ENCODE measurements at places on chromosomes 1 and 21.

DNA sequence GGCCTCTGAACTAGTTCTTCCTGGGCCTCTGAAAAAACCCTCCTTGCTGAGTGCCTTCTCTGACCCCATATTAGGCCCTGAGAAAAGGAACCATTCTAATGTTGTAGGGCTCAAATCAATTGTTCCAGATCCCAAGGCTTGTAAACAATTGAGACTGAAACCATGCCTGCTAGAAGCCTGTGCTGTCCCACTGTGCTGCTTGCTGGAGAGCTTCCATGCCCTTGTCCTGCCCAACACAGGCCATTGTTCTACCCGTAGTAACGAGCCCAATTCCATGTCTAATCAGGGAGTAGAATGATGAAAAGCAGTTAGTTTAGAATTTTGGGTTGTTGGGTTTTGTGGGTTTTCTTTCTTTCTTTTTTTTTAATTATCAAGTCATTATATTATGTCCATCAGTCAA lies 47.4 kb downstream of the ZNF281 start:
- no peaks in the 10 kb centered on the region for H3K27me3 ChIP-seq
- no peaks in the 10 kb centered on the region for H3K36me3 ChIP-seq
- no peak overlapping the region for H3K27ac ChIP-seq
- H3K4me3 ChIP-seq = no peak overlapping the region

DNA sequence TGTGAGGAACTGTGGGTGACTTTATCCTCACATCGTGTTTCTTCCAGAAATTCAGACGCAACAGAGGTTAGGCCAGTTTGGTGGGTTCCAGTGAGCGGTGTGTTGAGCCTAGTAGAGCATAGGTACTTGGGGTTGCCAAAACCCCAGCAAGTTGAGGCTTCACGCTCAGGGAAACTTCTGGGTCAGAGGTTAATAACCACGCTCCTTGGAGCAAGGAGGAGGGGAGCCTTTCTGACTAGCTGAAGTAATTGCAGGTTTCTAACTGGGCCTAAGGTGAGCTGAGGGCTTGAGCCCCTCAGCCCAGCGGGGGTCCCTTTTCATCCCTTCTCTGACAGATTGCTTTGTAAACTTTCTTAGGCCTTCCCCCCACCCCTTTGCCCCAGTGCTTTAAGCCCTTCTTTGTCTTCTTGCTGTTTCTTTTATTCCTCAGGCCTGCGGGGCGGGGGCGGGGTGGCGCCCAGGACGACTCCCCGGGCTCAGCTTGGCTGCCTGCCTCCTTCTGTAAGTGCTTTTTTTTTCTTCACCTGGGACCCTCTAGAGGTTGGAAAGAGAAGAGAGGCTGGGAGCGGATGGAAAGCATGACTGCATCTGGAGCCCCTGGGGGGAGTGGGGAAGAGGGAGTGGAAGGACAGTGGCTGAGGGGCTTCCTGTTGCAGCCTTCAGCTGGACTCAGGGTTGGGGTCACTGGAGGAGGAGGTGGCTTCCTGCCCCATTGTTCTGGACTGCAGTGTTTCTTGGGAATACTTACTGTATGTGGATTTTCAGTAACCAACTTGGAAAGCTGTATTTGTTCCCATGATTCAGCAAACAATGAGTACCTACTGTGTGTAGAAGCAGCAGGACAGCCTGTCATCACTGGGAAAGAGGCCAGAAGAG lies 1.3 kb upstream of the ZNF436 start:
- H3K27me3 ChIP-seq = no peaks in the 10 kb centered on the region
- H3K36me3 ChIP-seq = peaks cover 3% of the 10 kb centered on the region
- H3K4me1 ChIP-seq = peaks cover 29% of the 10 kb centered on the region
- no peak overlapping the region for H3K27ac ChIP-seq
- no peak for DNase-seq

DNA sequence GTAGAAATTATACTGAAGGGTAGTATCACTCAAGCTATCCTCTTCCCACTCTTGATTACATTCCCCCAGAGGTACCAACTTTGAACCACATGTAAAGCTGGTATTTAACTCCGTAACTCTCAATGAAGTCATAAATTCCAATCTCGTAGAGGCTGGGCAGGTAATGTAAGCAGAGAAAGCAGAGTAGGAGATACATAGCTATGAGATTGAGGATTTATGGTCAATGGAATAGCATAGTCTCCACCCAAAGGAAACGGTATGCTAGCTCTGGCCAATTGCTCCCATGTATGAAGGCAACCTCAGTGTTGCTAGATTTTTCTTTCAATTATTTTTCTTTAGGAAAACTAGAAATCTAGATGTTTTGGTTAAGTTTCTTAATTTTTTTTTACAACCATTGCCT lies 163.1 kb upstream of the NRIP1 start:
- H3K36me3 ChIP-seq = no peaks in the 10 kb centered on the region
- DNase-seq = no peak
- H3K27me3 ChIP-seq = no peaks in the 10 kb centered on the region
- H3K27ac ChIP-seq = no peak overlapping the region
- H3K4me1 ChIP-seq = no peaks in the 10 kb centered on the region
- no peak overlapping the region for H3K4me3 ChIP-seq

GRCh38 chr1:155379631-155380090 lies 59.0 kb downstream of the RUSC1 start:
- no peak overlapping the region for H3K4me3 ChIP-seq
- H3K36me3 ChIP-seq = peaks cover 59% of the 10 kb centered on the region
- H3K27me3 ChIP-seq = no peaks in the 10 kb centered on the region

DNA sequence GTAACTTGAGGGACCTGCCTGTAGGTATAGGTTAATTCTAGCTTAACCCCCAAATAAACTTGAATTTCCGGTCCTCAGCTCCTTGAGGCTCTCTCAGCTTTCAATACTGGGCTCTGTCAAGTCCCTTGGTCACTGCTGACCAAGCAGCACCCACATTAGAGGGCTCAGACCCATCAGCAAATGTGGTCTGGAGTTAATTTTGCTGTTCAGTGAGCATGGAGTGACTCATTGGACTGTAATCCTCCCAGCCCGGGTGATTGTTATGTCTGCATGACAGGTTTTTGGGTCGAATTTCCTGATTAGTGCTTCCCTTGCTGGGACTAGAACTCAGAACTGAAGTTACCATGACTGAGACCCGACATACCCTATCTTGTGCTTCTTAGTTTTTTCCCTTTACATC lies 130.6 kb downstream of the URB2 start:
- H3K27me3 ChIP-seq = no peaks in the 10 kb centered on the region
- no peak overlapping the region for H3K27ac ChIP-seq
- H3K4me1 ChIP-seq = peaks cover 5% of the 10 kb centered on the region
- no peaks in the 10 kb centered on the region for H3K36me3 ChIP-seq

GRCh38 chr1:71037829-71038620 lies 9.6 kb downstream of the PTGER3 start:
- peaks cover 6% of the 10 kb centered on the region for H3K27me3 ChIP-seq
- H3K27ac ChIP-seq = no peak overlapping the region
- H3K4me3 ChIP-seq = no peak overlapping the region
- H3K36me3 ChIP-seq = no peaks in the 10 kb centered on the region
- DNase-seq = no peak

GRCh38 chr21:14737922-14738321 lies 191.8 kb upstream of the SAMSN1 start:
- H3K4me1 ChIP-seq = no peaks in the 10 kb centered on the region
- H3K27ac ChIP-seq = no peak overlapping the region
- H3K36me3 ChIP-seq = no peaks in the 10 kb centered on the region
- DNase-seq = peak; percentile 31
- H3K27me3 ChIP-seq = no peaks in the 10 kb centered on the region
- H3K4me3 ChIP-seq = no peak overlapping the region

DNA sequence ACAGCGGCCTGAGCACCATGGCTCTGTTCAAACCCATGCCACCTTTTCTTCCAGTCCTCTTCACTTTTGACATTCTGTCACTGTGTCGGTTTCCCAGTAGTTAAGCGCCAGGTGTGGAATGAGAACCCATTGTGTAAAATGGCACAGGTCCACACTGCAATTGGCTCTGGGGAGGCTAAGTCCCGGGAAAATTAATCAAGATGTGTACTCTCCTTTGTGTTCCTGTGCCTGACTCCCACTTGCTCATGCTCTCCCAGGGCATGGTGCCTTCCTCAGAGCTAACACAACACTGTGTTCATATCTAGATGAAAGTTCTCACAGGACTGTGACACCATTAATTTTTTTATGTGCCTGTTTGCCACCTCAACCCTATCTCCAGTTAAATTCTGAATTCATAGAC lies 59.0 kb upstream of the BTG3 start:
- no peak overlapping the region for H3K4me3 ChIP-seq
- H3K4me1 ChIP-seq = no peaks in the 10 kb centered on the region
- H3K27ac ChIP-seq = no peak overlapping the region
- no peak for DNase-seq
- no peaks in the 10 kb centered on the region for H3K36me3 ChIP-seq

DNA sequence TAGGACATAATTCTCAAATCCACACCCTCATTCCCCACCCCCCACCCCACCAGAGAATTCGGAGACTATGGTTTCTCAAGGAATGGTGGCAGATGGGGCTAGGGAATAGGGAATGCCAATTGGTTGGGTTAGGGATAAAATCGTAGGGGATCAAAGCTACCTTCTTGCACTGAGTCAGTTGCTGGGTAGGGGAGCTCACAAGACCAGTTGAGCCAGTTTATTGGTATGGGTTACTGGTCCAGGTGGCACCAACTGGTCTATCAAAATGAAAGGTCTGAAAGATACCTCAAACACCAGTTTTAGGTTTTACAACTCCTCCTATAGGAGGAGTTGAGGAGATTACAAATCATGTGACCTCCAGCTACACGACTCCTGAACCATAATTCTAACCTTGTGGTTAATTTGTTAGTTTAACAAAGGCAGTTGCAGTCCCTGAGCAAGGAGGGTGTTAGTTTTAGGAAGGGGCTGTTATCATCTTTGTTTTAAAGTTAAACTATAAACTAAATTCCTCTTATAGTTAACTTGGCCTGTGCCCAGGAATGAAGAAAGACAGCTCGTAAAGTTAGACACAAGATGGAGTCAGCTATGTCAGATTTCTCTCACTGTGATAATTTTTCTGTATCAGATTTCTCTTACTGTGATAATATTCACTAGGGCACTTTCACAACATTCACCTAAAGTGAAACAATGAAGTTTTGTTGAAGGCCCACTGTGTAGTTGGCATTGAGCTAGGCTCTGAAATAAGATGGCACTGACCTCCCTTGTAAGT lies 2.5 kb downstream of the SHISAL2A start:
- H3K27me3 ChIP-seq = no peaks in the 10 kb centered on the region
- peaks cover 8% of the 10 kb centered on the region for H3K36me3 ChIP-seq
- peaks cover 89% of the 10 kb centered on the region for H3K4me1 ChIP-seq
- no peak overlapping the region for H3K4me3 ChIP-seq
- H3K27ac ChIP-seq = peak overlapping the region; percentile 76

DNA sequence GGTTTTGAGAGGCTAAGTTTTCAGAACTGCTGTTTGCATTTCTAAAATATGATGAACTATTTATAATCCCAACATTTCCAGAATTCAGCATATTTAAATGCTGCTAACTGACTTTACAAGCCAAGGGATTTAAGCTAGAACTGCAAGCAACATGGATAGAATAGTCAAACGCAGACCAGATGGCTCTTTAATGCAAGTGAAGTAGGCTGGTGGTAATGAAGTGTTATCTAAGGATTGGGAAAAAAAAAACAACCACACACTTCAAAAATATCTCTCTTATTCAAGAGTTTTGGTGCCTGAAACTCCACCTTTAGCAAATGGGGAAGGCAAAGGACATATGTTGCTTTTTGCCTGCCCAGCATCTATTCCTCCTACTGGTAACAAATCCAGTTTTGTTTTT lies 20.9 kb upstream of the SSX2IP start:
- no peak for DNase-seq
- no peak overlapping the region for H3K27ac ChIP-seq
- H3K36me3 ChIP-seq = no peaks in the 10 kb centered on the region
- H3K27me3 ChIP-seq = no peaks in the 10 kb centered on the region

- H3K27ac ChIP-seq = no peak overlapping the region
- H3K36me3 ChIP-seq = peaks cover 68% of the 10 kb centered on the region
- no peak for DNase-seq
- H3K27me3 ChIP-seq = no peaks in the 10 kb centered on the region
Measured at GRCh38 chr1:150156868-150157603, 7.3 kb downstream of the PLEKHO1 start.

GRCh38 chr1:111739925-111740765 lies 950 bp upstream of the INKA2 start:
- no peaks in the 10 kb centered on the region for H3K36me3 ChIP-seq
- H3K27me3 ChIP-seq = peaks cover 36% of the 10 kb centered on the region
- DNase-seq = no peak
- no peak overlapping the region for H3K27ac ChIP-seq
- peaks cover 30% of the 10 kb centered on the region for H3K4me1 ChIP-seq

GRCh38 chr1:204971517-204972336 lies 71.3 kb upstream of the CNTN2 start:
- H3K27me3 ChIP-seq = peaks cover 3% of the 10 kb centered on the region
- H3K27ac ChIP-seq = no peak overlapping the region
- no peak for DNase-seq
- H3K4me1 ChIP-seq = no peaks in the 10 kb centered on the region

DNA sequence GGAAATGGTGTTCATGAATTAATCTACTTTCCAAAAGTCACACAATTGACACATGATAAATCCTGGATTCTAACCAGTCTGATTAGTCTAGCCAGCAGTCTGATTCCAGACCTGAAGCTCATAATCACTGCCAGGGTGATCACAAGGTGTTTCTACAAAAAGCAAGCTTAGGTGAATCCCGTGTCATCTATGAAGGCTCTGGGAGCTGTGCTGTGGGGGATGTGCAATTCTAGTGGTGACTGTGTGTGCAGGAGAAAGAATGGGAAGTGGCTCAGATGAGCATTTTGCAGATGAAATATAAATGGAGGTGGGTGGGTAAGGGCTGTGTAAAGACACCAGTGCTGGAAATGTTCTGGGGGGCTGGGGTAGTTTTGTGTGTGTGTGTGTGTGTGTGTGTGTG lies 1.8 kb upstream of the NPPB start:
- no peaks in the 10 kb centered on the region for H3K36me3 ChIP-seq
- H3K4me1 ChIP-seq = peaks cover 4% of the 10 kb centered on the region
- H3K4me3 ChIP-seq = no peak overlapping the region
- no peak for DNase-seq
- H3K27ac ChIP-seq = no peak overlapping the region
- H3K27me3 ChIP-seq = peaks cover 64% of the 10 kb centered on the region

DNA sequence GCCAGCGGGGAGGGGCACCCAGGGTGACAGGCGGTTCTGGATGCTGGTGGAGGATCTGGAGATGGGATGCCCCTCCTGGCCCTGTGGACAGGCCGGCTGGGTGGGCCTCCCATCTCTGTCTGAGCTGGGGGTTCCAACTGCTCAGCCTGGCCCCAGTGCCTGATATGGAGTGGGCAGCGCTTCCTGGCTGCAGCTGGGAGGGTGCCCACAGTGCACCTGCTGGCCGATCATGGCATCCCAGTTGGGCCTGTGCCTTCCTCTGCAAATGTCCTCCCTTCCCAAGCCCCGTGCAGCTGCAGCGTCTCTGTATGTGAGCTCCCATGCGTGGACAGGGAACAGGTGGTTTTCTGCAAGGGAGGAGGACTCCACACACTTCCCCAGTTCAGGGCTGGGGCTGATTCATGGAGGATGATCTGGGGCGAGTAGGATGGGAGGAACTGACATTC lies 2.1 kb downstream of the PFKL start:
- H3K27ac ChIP-seq = no peak overlapping the region
- DNase-seq = no peak
- H3K36me3 ChIP-seq = peaks cover 21% of the 10 kb centered on the region
- H3K4me1 ChIP-seq = peaks cover 79% of the 10 kb centered on the region
- H3K4me3 ChIP-seq = peak overlapping the region; percentile 1
